Activated T-helper 1 cell treated with anti-CD3 and anti-CD28 coated beads, Interleukin-12 subunit alpha, Interleukin-12 subunit beta, Interleukin-2, Interleukin-4 antibody, amounts not matched to agents 30 ng/mL and 10 ng/mL and 1 ng/mL, durations not matched to agents 14 hours and 24 hours and 36 hours (primary cell): ENCODE measurements at places on chromosomes 5 and 9.

- no peak for DNase-seq
Measured at GRCh38 chr5:39294736-39295135, 69.6 kb downstream of the C9 start.

DNA sequence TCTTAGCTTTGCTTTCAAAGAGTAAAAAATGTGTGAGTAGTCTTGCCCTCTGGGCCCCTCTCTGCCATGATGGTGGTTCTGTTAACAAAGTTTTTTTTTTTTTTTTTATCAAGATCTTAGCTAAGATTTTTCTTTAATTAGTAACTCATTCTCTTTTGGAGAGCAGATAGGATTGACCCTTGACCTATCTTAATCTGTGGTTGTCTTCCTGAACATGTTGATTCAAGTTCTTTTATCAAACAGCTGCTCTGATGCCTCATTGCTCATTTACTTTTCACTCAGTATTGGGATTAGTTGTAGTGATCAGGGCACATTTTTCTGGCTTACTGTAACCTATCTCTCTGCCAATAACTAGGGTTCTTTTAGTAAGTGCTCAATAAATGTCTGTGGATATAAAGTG lies 106.3 kb downstream of the PCSK5 start:
- DNase-seq: no peak

GRCh38 chr5:170403675-170404074 lies 14.5 kb upstream of the KCNMB1 start:
- no peak for DNase-seq

DNA sequence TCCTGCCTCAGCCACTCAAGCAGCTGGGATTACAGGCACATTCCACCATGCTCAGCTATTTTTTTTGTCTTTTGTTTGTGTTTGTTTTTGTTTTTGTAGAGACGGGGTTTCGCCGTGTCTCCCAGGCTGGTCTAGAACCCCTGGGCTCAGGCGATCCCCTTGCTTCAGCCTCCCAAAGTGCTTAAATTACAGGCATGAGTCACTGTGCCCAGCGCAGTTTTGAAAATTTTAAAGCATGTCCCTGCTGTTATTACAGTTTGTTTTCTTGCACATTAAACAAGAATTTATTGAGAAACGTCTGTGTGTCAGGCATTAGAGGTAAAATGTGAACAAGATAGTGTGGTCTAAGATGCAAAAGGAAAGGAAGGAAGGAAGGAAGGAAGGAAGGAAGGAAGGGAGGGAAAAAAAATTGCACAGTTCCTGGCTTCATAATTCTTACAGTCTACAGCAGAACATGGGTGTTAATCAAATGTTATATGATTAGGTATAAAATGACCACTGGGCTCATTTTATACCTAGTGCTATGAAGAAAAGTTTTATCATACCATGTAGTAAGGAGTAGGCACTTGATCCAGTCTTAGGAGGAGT lies 205.4 kb downstream of the SNX18 start:
- DNase-seq: no peak

- DNase-seq: no peak
Measured at GRCh38 chr5:29720954-29721353, 1472.5 kb upstream of the CDH6 start.

DNA sequence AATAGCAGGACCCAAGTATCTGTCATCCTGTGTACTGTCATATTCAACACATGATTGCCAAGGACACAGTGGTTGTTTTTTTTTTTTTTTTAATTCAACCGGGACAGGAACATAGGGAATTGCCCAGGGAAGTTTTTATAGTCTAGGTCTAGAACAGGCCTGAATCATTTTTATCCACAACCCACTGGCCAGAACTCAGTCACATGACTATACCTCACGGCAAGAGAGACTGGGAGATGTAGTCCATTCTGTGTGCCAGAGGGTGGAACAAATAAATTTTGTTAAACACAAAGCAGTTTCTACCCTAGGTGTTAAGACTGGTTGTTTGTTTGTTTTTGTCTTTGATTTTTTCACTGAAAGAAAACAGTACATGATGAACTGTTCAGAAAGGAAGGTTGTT lies 105.8 kb upstream of the SMARCA2 start:
- DNase-seq: no peak

- no peak for DNase-seq
Measured at GRCh38 chr9:30928045-30928444, 1456.4 kb upstream of the ACO1 start.

DNA sequence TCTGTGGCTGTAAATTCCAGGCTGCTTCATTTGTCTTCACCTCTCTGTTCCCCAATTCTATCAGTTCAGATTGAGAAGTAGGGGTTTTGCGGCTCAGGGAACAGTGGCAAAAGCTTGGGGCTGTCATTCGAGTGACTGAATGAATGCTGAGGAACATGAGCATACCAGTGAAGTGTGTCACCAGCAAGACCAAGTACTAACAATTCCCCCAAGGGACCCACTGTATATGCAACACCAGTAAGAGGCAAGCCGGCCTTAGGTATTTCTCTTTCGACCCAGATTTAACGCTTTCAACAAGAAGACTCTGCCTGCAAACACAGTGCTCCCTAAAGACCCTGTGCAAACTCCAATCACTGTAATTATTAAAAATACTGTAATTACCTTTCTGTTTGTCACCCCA lies 25.8 kb downstream of the KLHL3 start:
- no peak for DNase-seq

GRCh38 chr5:178426326-178427130 lies 163.7 kb downstream of the COL23A1 start:
- no peak for DNase-seq

GRCh38 chr5:137470111-137470920 lies 28.8 kb downstream of the SPOCK1 start:
- DNase-seq: no peak

DNA sequence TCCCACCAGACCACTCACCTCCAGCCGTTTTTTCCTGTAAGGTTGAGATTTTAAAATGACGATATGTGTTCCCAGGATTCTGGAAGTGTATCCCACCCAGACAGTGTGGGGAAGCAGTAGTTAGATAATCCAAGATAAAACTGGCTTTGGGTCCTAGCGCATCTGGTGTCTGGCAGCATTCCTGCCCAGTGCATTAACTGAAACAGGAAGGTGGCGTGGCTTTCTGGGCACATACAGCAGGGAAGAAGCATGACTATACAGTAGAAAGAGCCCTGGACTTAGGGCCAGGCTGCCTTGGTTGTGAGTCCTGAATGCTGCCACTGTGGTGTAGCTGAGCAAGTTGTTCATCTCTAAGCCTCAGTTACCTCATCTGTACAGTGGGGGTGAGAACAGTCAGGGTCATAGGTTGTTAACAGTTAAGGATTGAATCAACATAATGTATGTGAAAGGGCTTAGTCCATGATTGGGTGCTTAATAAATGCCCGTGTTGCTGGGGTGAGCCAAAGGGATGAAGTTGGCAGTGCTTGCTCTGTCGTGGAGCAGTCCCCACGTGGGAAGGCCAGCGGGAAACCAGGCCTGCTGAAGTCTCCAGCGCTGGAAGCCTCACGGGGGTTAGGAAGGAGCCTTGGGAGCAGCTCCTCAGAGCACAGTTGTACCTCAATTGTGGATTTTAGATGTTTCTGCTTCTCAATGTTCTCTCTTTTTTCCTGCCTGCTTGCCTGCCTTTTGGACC lies 18.0 kb downstream of the CLTA start:
- no peak for DNase-seq

- no peak for DNase-seq
Measured at GRCh38 chr5:128477944-128478343, 60.1 kb downstream of the FBN2 start.

GRCh38 chr5:103891151-103891550 lies 328.6 kb upstream of the NUDT12 start:
- DNase-seq: no peak

DNA sequence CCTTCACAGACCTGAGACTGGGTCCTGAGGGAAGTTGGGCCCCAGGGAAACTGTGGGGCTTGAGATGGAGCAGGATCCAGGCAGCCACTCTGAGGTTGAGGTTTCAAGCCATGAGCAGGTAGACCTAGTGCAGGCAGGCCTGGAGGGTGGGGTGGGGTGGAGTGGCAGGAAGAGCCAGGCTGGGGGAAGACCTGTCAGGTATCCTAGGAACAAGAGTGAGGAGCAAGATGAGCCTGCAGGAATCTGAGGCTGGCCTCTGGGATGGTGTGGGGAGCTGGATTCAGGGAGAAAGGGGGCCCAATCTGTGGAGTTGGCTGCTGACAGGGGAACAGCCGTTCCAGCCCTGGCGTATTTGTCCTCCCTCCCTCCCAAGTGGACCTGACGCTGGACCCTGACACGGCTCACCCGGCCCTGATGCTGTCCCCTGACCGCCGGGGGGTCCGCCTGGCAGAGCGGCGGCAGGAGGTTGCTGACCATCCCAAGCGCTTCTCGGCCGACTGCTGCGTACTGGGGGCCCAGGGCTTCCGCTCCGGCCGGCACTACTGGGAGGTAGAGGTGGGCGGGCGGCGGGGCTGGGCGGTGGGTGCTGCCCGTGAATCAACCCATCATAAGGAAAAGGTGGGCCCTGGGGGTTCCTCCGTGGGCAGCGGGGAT lies 9.8 kb downstream of the RACK1 start:
- DNase-seq: no peak

- DNase-seq: no peak
Measured at GRCh38 chr5:51271261-51271660, 112.0 kb upstream of the ISL1 start.

DNA sequence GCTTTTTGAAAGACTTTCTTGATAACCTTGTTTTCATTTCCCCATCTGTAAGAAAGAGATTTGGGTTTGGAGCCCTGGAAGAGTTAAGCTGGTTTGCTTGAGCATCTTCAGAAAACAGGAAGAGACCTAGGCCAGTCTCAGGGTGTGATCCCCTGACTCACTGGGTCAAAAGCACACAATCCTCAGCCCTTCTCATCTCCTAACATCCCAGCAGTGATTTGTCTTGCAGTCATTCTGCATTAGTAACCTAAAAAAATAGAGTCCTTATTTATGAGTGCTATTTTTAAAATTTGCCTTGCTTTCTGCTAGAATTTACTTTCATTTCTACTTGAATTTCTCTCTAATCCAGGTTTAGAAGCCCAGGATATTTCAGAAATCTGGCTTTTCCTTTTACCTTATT lies 16.4 kb upstream of the ARSB start:
- DNase-seq: no peak

- DNase-seq: no peak
Measured at GRCh38 chr5:107496466-107496865, 174.3 kb downstream of the EFNA5 start.
